Spinal cord (tissue), 10 donors: ENCODE measurements at places on chromosomes 5 and 9. TPM values are rescaled to one million over a fixed set of nuclear protein-coding genes. Genes with fewer than 3 reads are reported as not detected.

TMC1 gene
- 1.4 TPM for polyA plus RNA-seq

SOX30 gene
- polyA plus RNA-seq: 0.43 TPM

DNA sequence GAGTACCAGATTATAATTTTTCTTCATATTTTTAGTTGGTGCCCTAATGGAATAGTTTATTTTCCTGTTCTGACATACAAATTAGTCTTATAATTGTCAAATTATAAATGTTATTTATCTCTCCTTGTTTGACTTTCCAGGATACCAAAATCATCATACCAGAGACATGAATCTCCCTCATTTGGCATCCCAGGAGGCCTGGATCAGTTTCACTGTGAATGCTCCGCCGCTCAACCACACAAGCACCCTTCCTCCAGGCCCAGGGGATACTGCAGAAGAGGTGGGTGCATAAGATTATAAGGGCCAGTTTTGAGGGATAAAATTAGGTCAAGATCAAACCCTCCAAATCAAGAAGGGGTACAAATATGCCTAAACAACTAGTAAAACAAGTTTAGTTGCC is 1229.3 kb downstream of the CDH12 start:
- no peaks in the 10 kb centered on the region for H3K4me1 ChIP-seq
- DNase-seq: no peak
- no peaks in the 10 kb centered on the region for H3K27me3 ChIP-seq
- no peaks in the 10 kb centered on the region for H3K36me3 ChIP-seq
- H3K27ac ChIP-seq: no peak overlapping the region
- H3K4me3 ChIP-seq: no peak overlapping the region

DNA sequence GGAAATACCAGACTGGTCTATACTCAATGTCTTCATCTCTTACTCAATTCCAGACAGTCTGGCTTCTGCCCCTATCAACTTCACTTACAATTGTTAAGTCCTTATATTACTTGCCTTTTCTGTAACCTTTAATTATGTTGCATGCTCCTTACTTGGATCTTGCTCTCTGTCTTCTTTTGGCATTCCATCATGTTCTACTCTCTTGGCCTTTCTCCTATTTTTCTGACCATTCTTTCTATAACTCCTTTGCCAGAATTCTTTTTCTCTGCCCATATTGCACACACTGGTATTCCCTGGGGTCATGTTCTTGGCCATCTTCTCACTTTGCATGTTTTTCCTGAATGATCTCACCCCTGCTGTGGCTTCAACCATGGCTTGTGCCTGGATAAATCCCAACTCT is 209.8 kb upstream of the ZNF462 start:
- H3K27me3 ChIP-seq: no peaks in the 10 kb centered on the region
- H3K4me1 ChIP-seq: no peaks in the 10 kb centered on the region
- no peak overlapping the region for H3K27ac ChIP-seq

DNA sequence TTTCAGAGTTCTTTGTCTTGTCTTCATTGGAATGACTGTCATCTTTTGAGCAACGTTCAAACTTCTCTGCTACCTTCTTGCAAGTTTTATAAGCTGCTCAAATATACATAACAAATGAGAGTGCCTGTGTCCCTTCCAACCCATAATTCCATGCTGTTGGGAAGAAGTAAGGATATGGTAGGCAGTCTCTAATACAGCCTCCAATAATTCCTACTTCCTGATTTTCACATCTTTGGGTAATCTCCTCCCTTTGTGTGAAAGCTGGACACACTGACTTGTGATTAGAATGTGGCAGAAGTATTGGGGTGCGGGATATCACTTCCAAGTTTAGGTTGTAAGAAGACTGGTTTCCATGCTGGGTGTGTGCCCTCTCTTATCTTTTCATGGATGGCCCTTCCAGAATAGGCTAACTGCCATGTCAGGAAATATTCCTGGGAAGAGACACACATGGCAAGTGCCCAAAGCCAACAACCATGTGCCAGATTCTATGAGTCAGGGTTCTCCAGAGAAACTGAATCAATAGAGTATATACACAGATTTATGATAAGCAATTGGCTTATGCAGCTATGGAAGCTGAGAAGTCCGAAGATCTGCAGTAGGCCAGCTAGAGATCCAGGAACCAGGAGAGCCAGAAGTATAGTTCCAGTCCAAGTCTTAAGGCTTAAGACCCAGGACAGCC is 531.3 kb downstream of the NTRK2 start:
- no peak for DNase-seq
- peaks cover 7% of the 10 kb centered on the region for H3K4me1 ChIP-seq
- H3K36me3 ChIP-seq: no peaks in the 10 kb centered on the region
- H3K27ac ChIP-seq: no peak overlapping the region

DNA sequence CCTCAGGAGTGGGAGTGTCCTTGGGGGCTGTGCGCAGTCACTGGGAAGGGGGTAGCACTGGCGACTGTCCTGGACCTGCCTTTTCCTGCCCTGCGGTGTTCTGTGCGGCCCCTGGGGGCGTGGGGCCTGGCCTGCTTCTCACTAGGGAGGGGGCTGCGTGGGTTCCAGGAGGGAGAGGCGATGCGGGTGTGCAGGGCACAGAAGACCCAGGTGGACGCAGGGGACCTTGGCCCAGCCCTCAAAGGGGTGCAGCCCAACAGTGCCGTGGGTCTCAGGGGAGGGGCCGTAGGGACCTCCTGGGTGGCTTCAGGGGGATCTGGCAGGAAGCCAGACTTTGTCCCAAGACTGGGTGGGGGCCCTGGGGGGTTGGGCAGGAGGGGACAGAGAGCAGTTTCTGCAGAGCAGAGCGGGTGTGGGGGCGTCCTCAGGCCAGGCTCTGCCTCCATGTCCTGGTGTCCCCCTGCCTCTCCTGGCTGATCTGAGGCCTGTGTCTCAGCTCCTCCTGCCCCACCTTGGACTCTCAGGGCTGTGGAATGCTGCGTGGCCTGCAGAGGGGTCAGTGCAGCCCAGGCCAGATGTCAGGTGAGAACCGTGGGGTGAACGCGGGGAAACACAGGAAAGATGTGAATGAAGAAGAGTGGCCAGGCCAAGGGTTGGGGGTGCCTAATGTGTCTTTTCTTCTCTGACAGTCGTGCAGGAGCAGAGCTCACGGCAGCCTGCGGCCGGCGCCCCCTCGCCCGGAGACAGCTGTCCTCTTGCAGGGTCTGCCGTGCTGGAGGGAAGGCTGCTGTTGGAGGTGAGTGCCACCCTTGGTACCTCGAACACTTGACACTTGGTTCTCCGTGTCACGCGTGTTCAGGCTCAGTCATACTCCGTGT is 54.6 kb downstream of the AHRR start:
- DNase-seq: no peak
- no peaks in the 10 kb centered on the region for H3K27me3 ChIP-seq

DNA sequence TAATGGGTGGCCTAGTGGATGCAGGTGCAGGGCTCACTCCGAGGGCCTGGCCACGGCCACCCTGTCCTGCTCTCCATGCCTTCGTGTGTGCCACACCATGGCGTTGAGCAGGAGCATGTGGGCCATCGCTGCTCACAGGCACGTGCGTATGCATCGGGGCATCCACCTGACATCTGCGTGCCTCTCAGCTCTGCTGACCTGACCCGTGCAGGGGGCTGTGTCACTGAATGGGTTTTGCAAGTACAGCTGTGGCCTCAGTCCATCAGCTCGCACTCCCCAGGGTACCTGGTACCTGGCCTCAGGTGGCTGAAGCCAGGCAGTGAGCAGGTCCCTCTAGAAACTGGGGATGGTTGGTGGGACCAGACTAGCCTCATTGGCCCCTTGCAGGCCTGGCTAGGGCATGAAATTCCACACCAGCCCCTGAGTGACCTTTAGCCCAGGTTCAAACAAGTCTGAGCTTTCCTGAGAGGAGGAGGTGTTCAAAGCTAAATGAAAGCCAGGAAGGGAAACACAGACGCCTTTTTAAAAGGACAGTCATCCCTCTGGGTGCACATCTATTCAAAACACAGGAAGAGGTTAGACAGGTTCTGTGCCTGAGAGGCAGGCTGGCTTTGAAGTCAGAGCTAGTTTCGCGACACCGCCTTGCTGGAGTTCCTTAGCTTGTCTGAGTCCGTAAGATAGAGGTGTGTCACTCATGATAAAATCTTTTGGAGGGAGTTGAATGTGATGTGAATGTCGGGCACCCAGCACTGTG is 74.0 kb downstream of the MACROH2A1 start:
- H3K27ac ChIP-seq: no peak overlapping the region
- H3K27me3 ChIP-seq: peaks cover 6% of the 10 kb centered on the region
- DNase-seq: no peak
- H3K4me1 ChIP-seq: peaks cover 16% of the 10 kb centered on the region

DNA sequence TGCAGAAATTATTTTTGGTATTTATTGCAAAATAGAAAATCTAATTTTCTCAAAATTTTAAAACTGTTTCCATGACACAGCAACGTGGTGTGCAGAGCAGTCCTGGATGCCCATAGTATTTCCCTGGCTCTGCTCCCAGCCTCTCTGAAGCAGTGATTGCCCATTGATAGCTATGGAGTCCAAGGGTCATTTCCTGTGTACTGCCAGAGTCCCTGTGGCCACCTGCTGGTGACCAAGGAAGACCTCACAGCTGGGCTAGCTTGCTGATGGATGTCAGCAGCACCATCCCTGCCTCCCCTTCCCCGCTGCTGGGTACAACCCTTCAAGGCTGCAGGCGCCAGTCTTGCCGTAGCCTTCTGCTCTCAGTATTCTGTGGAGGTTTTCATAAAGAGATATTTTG is 184.1 kb downstream of the DIRAS2 start:
- no peaks in the 10 kb centered on the region for H3K36me3 ChIP-seq
- H3K27ac ChIP-seq: no peak overlapping the region
- DNase-seq: no peak
- H3K27me3 ChIP-seq: no peaks in the 10 kb centered on the region

CDX1 gene
- not detected for polyA plus RNA-seq

GRCh38 chr5:149172261-149172660 is 31.0 kb downstream of the ABLIM3 start:
- no peak overlapping the region for H3K4me3 ChIP-seq
- H3K4me1 ChIP-seq: peaks cover 8% of the 10 kb centered on the region
- no peaks in the 10 kb centered on the region for H3K36me3 ChIP-seq
- DNase-seq: no peak

DNA sequence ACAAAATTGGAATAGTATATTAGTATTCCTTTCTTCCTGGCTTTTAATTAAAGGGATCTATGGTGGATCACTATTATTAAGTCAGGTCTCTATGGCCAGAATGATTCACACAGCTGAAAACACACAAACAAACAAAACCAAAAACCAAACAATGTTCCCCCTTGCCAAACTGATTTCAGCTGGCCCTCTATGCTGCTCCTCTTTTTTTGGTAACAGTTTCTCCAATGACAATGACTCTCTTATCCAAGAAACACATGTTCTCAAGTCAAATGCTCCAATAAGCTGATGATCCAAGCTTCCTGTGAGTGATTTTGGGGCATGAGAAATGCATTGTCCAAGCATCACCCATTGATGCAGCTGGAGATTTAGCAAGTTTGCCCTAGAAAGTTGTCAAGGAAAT is 193.4 kb upstream of the TUT7 start:
- H3K4me3 ChIP-seq: no peak overlapping the region
- no peak for DNase-seq
- no peaks in the 10 kb centered on the region for H3K27me3 ChIP-seq
- no peaks in the 10 kb centered on the region for H3K4me1 ChIP-seq

DNA sequence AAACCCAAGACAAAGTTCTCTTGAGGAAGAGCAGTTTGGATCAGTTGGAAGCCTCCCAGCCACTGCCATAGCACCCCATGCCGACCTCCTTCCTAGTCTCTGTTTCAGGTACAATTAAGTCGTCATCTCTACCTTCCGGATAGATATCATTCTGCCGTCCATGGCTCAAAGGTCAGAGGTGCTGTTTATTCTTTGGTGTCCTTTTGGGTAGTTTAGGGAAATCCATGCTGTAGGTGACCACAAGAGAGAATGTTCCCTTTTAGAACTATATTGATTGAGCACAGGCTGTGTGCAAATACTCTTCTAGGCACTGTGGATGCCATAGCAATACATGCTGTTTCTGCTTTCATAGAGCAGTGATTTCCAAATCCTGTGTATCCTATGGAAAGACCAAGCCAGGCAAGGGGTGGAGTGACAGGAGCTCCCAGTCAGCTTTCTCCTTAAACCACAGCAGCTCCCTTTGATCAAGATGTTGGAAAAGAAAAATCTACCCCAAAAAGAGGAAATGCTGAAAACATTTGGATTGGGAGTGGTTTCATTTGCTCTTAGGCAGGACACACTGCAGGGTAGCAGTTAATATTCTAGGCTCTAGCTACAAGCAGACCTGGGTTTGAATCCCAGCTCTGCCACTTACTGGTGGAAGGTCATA is 127.9 kb downstream of the PALM2AKAP2 start:
- no peaks in the 10 kb centered on the region for H3K27me3 ChIP-seq
- peaks cover 1% of the 10 kb centered on the region for H3K4me1 ChIP-seq
- DNase-seq: no peak

DNA sequence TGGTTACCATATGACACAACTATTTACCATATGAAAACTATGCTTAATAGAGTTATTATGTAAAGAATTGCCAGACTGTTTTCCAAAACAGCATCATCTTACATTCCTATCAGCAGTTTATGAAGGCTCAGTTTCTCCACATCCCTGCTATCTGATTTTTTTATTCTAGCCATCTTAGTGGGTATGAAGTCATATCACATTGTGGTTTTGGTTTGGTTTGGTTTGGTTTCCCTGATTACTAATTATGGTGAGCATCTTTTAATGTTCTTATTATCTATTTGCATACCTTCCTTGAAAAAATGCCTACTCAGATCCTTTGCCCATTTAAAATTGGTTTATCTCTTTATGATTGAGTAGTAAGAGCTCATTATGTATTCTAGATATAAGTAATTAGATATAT is 199.4 kb upstream of the NFIL3 start:
- H3K36me3 ChIP-seq: no peaks in the 10 kb centered on the region
- no peak overlapping the region for H3K27ac ChIP-seq
- no peaks in the 10 kb centered on the region for H3K27me3 ChIP-seq
- DNase-seq: no peak

GRCh38 chr5:81353189-81353588 is 40.7 kb downstream of the ACOT12 start:
- H3K4me3 ChIP-seq: no peak overlapping the region
- H3K27me3 ChIP-seq: no peaks in the 10 kb centered on the region
- H3K36me3 ChIP-seq: no peaks in the 10 kb centered on the region
- DNase-seq: no peak
- H3K27ac ChIP-seq: no peak overlapping the region

NR5A1 gene
- 0.08 TPM for polyA plus RNA-seq

DOCK2 gene
- 5.0 TPM for polyA plus RNA-seq

CCL19 gene
- not detected for polyA plus RNA-seq

F2RL1 gene
- polyA plus RNA-seq: 2.3 TPM

DNA sequence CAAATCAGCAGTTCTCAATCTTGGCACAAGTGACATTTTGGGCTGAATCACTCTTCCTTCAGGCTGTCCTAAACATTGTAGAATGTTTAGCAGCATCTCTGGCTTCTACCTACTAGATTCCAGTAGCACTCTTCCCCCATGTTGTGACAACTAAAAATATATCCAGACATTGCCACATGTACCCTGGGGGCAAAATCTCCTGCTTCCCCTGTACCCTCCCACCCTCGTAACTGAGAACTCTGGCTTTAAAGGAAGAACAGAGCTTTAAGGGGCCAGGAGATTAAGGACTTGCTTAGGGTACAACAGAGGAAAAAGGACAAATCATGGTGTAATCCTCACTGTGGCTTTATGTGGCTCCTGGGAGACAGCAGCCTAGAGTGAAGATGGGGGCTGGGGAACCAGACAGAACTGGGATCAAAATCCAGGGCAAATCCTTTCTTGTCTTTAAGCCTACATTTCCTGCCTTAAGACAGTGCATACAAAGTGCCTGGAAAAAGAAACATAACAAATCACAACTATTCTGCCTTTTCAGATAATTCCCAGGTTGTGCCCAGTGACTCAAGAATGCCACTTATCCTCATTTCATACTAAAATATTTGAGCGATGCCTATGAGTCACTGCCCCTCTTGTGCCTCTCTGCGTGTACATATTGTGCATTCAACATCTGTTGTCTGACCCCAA is 109.3 kb downstream of the DAPK1 start:
- no peaks in the 10 kb centered on the region for H3K27me3 ChIP-seq
- no peak overlapping the region for H3K27ac ChIP-seq

MTAP gene
- polyA plus RNA-seq: 21.0 TPM
